Activated CD8-positive, alpha-beta memory T cell treated with anti-CD3 and anti-CD28 coated beads for 4 hours (primary cell): ENCODE measurements at places on chromosomes 12 and 14.
A peak's percentile ranks its signal among the peaks of the same experiment; 100 is the strongest.

- DNase-seq: no peak
These were observed 262.6 kb downstream of the ADAMTS20 start for GRCh38 chr12:43289426-43289801.

- DNase-seq: no peak
These were observed 76.3 kb downstream of the SCAF11 start for GRCh38 chr12:45914090-45914489.

DNA sequence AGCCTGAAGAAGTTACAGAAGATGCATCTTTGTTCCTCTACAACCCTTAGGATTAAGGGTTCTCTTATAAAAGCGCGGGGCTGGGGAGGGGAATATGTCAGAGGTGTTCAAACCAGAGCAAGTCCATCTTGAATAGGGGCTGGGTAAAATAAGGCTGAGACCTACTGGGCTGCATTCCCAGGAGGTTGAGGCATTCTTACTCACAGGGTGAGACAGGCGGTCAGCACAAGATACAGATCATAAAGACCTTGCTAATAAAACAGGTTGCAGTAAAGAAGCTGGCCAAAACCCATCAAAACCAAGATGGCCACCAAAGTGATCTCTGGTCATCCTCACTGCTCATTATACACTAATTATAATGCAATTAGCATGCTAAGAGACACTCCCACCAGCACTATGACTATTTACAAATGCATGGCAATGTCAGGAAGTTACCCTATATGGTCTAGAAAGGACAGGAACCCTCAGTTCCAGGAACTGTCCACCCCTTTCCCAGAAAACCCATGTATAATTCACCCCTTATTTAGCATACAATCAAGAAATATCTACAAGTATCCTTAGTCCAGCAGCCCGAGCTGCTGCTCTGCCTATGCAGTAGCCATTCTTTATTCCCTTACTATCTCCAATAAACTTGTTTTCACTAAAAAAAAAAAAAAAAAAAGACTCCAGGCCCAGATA, 108.1 kb upstream of the FOXN3 start:
- DNase-seq: no peak

DNA sequence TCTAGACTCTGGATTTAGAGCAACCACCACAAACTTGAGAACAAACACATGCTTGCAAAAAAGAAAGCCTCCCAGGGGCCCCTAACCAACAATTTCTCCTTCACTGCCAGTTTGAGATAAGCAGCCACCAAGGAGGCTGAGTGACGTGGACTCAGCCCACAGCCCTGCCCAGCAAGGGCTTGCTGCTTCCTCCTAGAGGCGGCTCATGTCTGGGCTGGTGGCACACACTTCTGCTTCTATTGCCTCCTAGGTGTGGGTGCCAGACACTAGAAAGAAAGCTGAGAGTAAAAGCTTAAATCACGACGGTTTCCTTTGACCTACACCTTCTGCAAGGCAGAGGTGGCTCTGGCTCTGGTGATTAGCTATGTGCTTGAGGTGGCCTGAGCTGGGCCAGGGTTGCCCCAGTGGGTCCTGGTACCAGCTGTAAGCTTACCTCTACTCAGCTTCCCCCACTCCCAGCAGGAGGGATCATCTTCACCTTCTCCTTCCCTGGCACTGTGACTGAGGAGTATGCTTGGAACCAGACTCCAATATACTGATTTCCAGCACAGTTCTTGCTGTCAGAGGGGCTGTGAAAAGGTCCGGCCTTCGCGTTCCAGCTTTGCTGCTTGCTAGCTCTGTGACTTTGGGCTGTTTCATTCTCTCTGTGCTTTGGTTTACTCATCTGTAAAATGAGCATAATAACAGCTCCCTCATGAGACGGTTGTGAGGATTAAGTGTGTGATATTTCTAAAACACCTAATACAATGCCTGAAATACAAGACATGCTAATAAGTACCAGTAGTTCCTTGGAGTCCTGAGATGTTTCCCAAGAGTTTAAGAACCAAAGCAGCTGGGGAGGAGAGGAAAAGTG, 89.7 kb upstream of the PARP11 start:
- peak; percentile 42 for DNase-seq

- DNase-seq: no peak
These were observed 52.5 kb downstream of the TESPA1 start for GRCh38 chr12:54932038-54932437.

DNA sequence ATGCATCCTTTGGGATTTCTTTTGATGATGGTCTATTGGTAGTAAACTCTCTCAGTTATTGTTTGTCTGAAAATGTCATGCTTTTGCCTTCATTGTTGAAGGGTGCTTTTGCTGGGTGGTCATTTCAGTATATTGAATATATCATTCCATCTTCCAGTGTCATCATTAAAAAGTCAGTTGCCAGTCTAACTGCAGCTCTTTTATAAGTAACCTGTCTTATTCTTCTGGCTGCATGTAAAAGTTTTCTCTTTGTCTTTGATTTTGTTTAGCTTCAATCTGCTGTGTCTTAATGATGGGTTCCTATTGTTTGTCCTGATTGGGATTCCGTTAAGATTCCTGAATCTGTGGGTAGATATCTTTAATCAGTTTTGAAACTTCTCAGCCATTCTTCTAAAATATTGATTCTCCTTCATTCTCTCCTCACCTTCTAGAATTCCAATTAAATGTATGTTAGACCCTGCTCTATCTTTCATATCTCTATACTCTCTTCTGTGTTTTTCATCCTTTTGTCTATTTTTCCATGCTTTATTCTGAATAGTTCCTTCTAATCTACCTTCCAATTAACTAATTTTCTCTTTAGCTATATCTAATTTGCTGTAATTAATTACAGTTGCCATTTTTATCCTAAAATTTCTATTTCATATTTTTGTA, 6.4 kb downstream of the OAS1 start:
- no peak for DNase-seq

- no peak for DNase-seq
These were observed 251.9 kb downstream of the TMEM132D start for GRCh38 chr12:129651951-129652350.

- peak; percentile 28 for DNase-seq
These were observed at the start of gene BRI3BP for GRCh38 chr12:124993626-124994436. TSS of gene BRI3BP (plus strand) at chr12:124993645. CDS start at chr12:124993791, 146 bp downstream.

DNA sequence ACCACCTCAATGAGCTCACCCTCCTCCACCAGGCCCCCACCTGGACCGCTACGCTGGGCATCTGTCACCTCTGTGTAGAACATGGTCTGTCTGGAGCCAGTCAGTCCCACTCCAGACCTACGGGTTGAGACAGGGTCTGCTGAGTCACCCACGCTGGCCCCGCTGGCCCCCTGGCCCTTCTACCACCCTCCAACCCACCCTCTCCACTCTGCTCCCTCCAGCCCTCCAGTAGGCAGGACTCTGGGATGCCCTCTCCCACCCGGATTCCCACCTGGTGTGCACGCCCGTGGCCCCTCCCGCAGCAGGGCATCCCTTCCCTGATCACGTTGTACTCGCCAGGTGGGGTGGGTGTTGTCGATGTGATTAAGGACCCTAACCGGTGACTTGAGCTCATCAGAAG, 4.6 kb upstream of the JAG2 start:
- no peak for DNase-seq

DNA sequence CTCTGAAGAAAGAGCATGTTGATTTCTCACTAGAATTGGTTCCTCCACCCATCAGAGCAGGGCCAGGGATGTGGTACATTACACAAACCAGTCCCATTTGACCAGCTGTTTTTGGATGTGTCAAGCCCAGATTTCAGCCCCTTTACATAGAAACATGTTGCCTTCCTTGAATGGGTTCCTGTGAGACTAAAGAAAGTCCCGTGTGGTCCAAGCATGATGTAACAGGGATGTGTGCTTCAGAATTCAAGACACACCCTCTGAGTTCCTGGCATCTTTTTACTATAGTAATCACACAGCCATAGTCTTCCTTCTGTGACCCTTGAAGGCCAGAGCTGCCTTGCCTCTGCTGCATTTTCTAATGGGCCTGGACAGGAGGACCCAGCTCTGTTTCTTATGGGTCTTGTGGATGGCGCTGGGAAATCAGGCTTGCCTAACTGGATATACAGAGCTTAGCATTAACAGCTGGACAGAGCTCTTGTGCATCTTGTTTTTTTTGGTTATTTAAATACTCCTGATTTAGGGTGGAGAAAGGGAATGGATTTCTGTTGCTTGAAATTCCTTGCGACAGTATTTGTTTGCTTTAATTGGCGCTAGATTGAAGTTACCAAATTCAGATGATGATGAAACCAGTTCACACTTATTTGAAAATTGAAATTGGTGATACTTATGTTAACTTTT, 341.0 kb downstream of the ZFP36L1 start:
- DNase-seq: no peak

- DNase-seq: no peak
These were observed 5.6 kb downstream of the RBP5 start for GRCh38 chr12:7122811-7123769.

GRCh38 chr12:46674129-46674528, 151.7 kb downstream of the SLC38A4 start:
- DNase-seq: no peak

DNA sequence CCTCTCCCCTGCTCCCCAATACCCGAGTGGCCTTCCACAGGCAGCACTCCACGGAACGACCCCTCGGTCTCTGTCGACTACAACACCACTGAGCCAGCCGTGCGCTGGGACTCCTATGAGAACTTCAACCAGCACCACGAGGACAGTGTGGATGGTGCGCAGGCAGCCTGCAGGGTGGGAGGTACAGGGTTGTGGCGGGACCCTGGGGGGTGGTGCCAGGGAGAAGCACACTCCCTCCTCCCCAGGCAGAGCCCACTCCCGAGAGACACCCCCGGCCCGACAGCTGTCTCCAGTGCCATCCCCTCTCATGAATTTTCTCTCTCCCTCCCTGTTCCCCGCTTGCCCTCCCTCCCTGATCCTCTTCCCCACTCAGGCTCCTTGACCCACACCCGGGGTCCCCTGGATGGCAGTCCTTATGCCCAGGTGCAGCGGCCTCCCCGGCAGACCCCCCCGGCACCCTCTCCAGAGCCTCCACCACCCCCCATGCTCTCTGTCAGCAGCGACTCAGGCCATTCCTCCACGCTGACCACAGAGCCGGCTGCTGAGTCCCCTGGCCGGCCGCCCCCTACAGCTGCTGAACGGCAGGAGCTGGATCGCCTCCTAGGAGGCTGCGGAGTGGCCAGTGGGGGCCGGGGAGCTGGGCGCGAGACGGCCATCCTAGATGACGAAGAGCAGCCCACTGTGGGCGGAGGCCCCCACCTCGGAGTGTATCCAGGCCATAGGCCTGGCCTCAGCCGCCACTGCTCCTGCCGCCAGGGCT, 9.0 kb downstream of the TNS2 start:
- no peak for DNase-seq

DNA sequence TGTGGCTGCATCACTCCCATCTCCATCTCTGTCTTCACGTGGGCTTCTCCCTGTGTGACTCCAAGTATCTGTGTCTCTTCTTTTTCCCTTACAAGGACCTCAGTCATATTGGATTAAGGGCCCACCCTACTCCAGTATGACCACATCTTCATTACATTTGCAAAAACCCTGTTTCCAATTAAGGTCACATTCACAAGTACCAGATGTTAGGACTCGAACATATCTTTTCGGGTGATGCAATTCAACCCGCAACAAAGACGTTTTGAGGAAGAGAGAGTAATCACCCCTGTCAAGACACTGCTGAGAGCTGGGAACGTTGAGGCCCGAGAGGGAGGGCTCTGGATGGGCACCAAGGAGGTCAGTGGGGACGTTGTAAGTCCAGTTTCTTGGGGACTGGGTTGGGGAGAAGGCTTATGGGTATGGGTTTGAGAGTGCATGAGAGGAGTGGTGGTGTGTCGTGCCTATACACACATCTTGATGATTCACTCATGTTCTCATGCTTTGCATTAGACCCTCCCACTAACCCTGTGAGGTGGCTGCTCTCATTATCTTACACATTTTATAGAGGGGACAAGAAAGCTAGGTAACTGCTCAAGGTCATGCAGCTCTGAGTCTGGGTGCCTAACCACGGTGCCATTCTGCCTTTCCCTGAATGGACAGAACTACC, 12.1 kb upstream of the IFI27 start:
- DNase-seq: no peak

- DNase-seq: no peak
These were observed 83.4 kb downstream of the GAS2L3 start for GRCh38 chr12:100656856-100657255.

- DNase-seq: no peak
These were observed 121.6 kb downstream of the KTN1 start for GRCh38 chr14:55701638-55702037.

GRCh38 chr12:21823581-21823980, 49.1 kb upstream of the KCNJ8 start:
- DNase-seq: no peak
